Nephron progenitor cell (in vitro differentiated cells): ENCODE measurements at places on chromosomes 3 and 15.

DNA sequence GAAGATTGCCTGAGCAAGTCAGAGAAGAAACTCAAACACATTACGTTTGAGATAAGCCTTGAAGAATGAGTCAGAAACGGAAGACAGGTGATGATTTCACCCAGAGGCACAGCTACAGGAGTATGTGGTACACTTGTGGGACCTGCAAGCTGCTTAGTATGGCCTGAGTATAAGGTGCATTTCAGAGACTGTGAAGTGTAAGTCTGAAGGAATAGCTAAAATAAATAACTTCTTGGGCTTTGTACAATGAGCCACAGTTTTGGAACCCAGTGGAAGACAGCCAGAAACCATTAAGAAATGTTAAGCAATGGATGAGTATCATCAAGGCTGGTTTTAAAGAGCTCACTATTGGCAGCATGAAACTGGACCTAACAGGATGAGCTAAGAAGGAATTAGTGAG, 826.2 kb downstream of the ROBO1 start:
- DNase-seq = no peak

DNA sequence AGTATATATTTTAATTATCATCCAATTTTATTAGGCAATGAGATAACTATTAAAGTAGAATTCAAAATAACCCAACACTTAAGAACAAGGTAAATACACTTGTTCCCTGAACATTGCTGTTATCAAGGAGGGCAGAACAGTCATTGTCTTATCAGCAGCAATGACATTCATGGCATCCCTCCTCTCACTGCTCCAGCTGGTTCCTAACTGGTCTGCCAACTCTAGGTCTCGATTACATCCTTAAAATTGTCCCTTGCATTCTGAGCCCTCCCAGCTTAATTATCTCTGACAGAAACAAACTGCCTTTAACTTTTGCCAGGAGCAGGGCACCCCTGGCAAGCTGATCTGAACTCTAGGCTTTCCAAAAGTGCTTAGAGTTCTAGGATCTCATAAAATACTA, 14.0 kb upstream of the DYNC1LI1 start:
- DNase-seq = no peak

DNA sequence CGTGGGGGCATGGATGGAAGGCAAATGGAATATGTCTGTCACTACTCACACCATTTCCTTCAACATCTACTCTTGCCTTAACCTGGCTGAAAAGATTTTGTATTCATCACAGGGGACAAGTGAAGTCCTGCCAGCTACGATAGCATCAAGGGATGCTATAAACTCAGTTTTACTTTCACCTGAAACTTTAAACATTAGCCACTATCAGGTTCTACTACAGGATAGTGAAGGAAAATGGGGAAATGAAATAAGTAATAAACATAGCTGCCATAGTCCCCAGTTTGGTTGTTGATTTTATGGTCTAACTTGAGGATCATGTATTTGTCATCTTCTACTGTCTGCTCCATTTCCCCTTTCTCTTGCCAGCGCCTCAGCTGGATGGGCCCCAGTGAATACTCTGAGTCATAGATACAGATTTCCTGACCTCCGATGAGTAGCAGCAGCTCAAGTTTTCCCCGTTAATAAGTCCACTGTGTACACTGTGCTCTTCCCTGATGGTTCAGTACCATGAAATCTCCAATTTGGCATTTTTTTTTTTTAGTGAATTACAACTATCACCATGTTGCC, 338.2 kb upstream of the SLCO3A1 start:
- no peak for DNase-seq

- DNase-seq = no peak
Measured at GRCh38 chr3:98812851-98813374, 49.8 kb downstream of the ST3GAL6 start.

- no peak for DNase-seq
Measured at GRCh38 chr15:48020166-48020565, 100.6 kb upstream of the SLC24A5 start.

GRCh38 chr3:69352305-69353087, 33.4 kb downstream of the FRMD4B start:
- DNase-seq = no peak

GRCh38 chr15:89998923-89999675, 2.0 kb upstream of the ZNF710 start:
- no peak for DNase-seq

DNA sequence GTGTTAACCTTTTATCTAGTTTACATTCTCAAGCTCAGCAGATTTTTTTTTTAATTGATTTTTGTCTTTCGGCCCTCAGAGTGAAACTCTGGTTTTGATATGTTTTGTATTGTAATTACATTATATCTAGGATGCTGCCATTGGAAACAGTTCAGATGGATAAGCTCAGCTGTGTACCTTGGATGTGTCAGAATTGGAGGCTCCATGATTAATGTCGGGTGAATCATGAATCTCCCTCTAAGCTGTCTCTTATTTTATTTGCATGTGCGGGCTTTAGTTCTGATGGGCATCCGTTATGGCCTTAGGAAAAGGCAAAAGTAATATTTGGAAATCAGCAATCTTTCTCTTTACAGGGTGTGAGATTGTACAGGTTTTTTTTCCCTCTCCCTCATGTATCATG, 4.2 kb downstream of the PTPRG start:
- no peak for DNase-seq

- DNase-seq = no peak
Measured at GRCh38 chr3:197183582-197183981, 114.8 kb downstream of the DLG1 start.

DNA sequence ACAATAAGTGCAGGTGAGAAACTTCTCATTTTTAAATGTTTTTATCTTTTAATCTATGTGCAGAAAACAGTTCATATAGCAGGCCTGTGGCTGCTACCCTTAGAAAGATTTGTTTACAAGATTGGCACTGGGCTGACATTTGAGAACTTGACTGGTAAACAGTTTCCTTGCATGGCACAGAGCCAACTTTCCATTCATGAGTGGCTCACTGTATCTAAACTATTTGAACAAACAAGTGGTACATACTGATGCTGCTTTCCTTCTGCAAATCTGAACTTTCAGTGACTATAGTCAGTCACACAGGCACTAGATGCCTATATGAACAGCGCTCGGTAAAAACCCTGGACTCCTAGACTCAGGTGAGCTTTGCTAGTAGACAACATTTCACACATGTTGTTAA, 6.3 kb upstream of the GTPBP8 start:
- DNase-seq = no peak

GRCh38 chr3:89851974-89852621, 744.7 kb downstream of the EPHA3 start:
- peak; percentile 81 for DNase-seq
